Activated CD4-positive, alpha-beta T cell treated with anti-CD3 and anti-CD28 coated beads for 4 hours (primary cell): ENCODE measurements at places on chromosomes 11 and 22.

DNA sequence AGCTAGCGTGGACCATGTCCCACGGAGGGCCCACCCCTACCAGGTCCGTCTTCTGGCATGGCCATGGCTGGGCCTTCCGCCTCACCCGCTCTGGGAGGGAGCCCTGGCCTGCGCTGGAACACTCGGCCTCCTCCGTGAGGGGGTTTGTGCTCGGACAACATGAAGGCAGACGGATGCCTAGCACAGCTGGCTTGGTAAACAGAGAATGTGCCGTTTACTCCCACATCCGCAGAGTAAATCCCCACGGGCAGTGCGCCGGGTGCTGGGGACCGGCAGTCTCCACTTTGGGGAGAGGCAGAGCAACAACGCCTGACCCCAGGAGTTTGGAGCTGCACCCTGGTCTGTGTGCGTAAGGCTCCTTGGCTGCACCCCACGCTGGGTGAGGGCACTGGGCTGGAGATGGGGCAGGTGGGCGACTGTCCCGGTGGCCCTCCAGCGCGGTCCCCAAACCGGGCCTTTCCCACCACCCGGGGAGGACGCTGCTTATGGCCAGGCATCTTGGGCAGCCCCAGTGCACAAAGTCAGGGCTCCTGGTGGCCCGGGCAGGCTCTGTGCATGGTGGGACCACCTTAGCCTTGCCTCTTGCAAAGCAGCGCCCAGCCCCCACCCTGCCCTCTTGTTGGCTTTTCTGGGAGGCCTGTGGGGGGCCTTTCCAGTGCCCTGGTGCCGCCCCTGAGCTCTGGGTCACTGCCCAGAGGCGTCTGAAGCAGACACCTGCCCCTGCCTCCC lies 30.7 kb upstream of the MUC5AC start:
- no peak for DNase-seq

DNA sequence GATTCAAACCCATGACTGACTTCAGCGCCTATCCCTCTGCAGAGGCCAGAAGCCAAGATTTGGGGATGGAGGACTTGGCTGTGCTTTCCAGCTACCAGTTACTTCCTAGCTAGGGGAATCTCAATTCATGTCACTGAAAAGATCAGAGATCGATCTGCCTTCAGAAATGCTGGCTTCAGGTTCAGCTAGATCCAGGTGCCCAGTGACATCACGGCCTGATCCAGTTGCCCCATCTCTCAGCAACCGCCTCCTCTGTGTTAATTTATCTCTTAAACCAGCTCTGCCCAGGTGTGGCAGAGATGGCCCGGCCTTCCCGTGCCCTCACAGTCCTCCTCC lies 24.2 kb downstream of the CYTH4 start:
- DNase-seq = no peak

DNA sequence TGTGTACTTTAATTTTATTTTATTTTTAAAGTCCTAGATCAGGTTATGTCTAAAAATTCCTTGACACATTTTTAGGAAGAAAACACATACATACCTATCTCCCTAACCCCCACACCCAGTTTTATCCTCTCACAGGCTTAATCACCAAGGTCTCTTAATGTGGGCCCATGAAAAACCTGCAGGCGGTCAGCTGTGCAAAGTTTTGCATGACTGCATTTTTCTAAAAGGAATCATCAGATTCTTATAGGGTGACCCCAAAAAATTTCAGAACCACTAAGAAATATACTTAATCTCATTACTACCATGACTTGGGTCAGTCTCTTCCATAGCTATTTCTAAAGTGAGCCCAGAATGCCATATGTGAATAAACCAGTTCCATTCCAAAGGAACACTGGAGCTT lies 19.8 kb downstream of the SAA1 start:
- no peak for DNase-seq

DNA sequence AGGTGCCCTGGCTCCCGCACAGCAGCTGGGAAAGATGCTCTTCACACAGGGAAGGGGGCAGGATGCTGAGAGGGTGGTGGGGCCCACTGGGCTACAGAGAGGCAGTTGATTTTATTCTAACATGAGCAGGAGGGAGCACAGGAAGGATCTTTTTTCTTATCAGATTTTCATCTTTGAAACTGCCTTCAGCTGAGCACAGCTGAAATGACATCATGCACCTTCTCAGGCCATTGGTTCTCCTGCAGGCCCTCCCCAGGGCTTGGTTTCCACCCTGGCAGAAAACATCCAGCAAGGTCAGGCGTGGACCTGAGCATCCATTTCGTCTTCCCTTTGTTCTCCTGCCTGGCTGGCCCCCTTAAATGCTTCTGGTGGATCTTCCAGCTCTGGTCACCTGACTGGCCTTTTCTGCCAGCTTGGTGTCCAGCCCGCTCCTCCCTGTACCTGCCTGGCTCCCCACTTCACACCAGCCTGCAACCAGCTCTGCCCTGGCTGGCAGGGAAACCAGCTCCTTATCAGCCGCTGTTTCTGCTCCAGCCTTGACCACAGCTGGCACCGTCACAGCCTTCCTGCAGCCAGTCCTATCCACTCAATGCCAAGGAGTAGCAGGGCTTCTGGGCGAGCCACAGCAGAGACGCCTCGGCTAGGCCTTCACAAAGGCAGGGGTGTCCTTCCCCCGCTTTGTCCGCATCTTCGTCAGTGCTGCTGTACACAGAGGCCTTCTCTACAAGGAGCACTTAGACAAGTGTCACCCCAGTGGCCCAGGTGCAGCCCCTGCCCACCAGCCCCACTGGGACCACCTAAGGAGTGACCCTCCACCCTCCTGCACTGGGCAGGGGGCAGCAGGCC lies 36.5 kb downstream of the TOM1 start:
- DNase-seq = no peak

DNA sequence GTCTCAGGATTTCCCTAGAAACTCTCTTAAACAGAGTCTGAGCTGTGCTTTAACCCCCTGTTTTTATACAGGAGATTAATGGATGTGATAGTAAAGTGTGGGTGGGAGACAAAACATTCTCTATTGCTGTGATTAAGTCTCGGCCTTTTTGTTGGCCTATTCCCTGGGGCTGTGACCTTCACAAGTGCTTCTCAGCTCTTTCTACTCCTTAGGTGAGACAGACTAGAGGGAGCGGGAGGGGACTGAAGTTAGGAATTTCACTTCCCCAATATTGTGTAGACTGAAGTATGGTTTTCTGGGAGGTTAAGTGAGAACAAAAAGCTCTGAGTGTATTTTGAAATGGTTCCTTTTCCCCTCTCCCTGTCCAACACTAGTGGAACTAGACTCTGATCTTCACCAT lies 29.8 kb upstream of the OR8B8 start:
- no peak for DNase-seq

GRCh38 chr22:37244922-37245722 lies 1.1 kb upstream of the RAC2 start:
- no peak for DNase-seq

DNA sequence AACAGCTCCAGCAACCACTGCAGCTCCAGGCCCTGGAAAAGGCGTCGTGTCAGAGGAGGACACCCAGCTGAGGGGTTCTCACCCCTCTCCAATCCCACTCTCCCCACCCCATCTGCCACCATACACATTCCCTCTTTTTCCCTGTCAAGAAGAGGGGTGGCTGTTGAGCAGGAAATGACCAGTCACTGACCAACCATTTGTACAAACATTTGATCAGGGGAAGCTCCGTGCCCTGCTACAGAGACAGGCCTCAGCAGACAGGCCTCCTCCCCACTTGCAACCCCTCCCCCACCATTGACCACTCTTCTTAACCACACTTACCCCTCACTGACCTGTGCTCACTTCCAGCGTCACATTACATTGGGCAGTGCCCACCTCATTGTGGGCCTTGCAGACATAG lies 2.3 kb upstream of the VSIG2 start:
- DNase-seq = no peak

- no peak for DNase-seq
Measured at GRCh38 chr11:86695373-86695772, 23.0 kb upstream of the ME3 start.

GRCh38 chr11:1162138-1162475 lies 4.4 kb downstream of the MUC5AC start:
- no peak for DNase-seq

GRCh38 chr11:26649884-26650283 lies 72.0 kb downstream of the SLC5A12 start:
- no peak for DNase-seq

- DNase-seq = no peak
Measured at GRCh38 chr11:996681-997080, 39.8 kb downstream of the MUC6 start.

DNA sequence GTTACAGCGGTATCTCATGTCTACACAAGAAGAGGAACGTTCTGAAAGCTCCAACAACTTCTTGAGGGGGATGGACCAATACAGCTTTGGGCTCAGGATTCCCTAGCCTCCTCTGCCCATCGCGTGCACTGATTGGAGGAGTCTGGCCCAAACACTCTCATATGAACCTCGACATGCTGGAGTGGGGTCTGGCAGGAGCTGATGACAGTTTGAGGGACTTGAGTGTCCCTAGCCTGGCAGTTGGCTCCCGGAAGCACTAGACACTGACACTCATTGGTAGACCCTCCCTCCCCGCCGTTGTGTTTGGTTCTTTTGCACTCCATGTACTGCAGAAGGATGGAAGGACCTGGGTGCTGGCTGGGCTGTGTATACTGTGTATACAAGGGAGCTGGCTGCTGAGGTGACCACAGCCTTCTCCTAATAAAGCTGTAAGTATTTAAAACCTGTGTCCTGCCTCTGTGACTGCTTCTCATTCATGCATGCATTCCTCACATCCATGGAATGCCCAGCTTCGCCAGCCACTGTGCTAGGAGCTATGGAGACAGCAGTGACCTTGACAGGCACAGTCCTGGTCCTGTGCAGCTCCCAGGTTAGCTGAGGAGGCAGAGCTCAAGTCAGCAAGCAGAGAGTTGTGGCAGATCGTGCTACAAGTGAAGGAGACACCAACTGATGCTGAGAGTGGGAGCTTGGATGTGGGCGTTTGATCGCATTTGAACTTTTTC lies 27.9 kb downstream of the ADAMTS15 start:
- no peak for DNase-seq

GRCh38 chr11:69825037-69825834 lies 6.0 kb upstream of the FGF3 start:
- no peak for DNase-seq

DNA sequence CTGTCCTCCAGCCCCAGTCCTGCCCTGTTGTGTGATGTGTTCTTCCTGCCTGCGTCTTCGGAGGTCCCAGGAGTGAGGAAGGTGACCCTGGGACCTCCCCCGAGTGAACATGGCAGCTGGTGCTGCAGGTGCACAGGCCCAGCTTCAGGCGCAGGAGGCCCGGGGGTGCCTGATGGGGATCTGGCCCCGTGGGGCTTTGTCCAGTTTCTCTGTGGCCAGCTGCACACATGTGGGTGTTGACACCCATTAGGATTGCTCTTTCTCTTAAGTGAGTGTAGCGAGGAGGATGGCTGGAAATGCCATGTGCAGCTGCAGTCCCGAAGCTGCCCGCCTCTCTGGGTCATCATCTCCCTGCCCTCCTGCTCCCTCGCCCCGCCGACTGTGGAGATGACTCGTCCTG lies 1279.7 kb downstream of the BRD1 start:
- DNase-seq = no peak

DNA sequence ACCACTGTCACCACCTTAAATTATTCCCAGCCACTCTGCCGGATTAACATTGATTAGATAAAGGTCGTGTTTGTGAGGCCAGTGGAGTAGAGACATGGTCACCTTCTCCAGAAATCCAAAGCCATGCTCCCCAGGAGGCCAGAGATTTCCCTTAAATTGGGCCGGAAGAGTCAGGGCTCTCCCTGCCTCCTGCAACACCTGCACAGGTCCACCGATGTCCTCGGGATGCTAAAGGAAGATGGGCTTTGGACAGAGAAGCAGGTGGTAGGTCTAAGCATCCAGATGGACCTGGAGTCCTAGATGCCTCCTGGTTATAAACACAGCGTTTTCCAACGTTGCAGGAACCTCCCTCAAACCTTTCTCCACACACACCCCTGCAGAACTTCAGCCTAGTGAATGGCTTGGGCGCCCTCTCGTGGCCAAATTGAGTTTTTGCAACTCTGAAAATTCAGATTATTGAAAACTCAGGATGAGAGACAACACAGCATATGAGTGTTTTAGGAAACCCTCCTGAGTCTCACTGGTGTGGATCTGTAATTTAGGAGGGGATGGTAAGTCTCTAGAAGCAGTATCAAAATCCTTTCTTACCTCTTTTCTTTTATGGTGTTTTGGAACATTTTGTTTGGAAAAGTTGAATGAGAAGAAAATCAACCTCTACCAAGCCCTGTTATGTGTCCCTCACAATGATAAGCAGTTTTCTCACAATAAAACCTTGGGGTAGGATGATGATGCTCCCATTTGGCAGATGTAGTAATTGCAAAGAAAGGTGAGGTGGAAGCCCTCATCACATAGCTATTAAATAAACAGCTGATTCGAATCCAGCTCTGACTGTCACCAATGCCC lies 109.6 kb downstream of the RRAS2 start:
- DNase-seq = peak; percentile 68

- DNase-seq = no peak
Measured at GRCh38 chr11:26753723-26754504, 32.1 kb upstream of the SLC5A12 start.

GRCh38 chr11:8025123-8025522 lies 38.0 kb downstream of the EIF3F start:
- no peak for DNase-seq

DNA sequence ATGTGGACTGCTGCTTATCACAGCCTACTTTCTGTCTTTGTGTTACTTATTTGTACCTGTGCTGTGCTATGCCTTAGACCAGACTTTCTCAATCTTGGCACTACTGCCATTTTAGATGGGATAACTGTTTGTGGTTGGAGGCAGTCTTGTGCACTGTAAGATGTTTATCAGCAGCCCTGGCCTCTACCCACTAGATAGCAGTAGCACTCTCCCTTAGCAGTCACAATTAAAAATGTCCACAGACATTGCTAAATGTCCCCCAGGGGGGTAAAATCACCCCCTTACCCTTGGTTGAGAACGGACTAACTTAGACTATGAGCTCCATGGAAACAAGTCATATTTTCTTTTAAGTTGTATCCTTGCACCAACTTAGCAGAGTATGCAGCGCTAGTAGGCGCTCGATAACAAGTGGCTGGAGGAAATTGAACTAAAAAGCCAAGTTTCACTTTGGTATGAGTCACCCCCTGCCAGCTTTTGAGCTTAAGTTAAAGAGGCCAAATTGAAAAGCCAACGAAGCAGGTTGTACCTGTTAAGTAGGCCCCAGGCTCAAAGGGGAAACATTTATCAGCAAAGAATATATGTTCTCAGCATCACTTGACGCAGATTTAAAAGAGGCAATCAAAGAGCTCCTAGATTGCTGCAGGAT lies 304.8 kb upstream of the SORL1-AS1 start:
- DNase-seq = no peak

DNA sequence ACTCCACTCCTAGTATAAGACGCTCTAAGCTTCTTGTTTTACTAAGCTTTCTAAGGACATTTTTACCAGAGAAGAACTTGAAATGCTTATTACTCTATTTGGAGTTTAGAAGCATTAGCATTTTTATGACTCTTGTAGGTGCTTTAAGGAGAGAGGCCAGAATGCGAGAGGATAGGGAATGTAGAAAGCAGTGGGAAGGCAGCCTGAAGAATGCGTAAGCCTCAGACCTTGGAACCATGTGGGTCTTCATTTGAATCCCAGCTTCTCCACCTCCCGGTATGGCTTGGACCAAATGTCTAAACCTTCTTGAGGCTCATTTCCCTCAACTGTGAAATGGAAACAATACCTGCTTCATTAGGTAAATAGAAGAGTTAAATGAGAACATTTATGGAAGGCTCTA lies 60.0 kb upstream of the AMOTL1 start:
- no peak for DNase-seq
